ENCODE measurements at places on chromosomes 7 and 10.

DNA sequence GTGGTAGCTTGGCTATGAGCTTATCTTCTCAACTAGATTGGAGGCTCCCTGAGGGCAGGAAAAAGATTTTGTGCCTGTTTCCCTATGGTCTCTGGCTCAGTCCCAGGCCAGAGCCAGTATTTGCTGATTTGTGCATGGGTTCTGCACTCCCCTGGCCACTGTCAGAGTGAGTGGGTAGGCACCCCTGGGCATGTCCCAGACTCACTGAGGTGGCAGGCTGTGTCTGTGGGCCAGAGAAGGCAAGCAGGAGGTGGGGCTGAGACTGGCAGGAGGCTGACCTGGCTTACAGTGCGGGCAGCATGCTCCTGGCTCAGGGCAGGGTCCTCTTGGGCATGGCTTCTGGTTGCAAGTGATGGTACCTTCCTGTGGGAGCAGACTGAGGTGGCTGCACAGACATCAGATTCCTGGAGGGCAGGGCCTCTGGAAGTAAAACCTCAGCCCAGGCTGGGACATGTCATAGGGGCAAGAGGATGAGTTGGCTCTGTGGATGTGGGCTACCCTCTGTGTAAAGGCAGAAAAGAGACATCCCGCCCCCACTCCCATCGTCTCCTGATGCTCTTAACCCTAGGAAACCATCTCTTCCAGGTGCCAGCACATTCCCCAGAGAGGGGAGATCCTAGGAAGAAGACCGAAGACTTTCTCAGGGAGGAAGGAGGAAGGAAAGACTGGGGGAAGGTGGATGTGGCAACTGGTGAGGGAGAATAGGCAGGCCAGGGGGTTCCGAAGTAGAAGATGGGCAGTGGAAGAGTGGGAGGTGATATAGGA is 4.3 kb downstream of the KCP start:
- no peak for DNase-seq

- DNase-seq, result no peak
These were observed 138.6 kb downstream of the LHPP start for GRCh38 chr10:124600051-124600880.

- no peak for DNase-seq
These were observed 566.9 kb downstream of the PTPRN2 start for GRCh38 chr7:158020706-158021095.

DNA sequence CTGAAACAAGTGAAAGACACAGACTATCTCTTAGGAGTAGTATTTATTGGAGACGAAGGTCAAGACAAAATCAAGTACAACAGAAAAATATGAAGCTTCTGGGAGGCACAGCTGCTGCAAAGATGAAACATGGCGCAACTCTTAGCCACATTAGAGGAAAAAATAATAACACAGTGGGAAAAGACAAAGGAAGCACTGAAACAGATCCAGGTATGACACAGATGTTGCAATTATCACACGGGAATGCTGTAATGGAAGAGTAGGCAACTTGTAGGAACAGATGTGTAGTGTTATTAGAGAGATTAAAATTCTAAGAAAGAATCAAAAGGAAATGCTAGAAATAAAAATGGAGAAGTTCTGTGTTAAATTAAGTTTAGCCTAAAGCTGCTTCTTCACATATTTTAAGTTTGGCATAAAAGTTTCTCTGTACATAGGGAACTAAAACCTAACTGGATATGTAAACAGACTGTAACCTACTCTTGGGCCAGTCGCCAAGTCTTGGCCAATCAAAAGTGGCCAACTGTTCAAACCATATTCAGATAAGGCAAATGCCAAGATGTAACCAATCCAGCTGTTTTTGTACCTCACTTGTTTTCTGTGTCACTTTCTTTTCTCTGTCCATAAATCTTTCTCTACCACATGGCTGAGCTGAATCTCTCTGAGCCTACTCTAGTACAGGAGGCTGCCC is 1132.0 kb upstream of the LRRTM3 start:
- no peak for DNase-seq

- no peak for DNase-seq
These were observed 2.4 kb downstream of the TCTN3 start for GRCh38 chr10:95691281-95691680.

GRCh38 chr7:77693830-77694583 is 2.3 kb upstream of the RSBN1L start:
- DNase-seq, result no peak

GRCh38 chr10:124529661-124530214 is 68.1 kb downstream of the LHPP start:
- no peak for DNase-seq

- DNase-seq, result no peak
These were observed 54.9 kb downstream of the TMEM168 start for GRCh38 chr7:112735261-112735660.

- no peak for DNase-seq
These were observed 43.2 kb upstream of the NXPH1 start for GRCh38 chr7:8390262-8390626.

DNA sequence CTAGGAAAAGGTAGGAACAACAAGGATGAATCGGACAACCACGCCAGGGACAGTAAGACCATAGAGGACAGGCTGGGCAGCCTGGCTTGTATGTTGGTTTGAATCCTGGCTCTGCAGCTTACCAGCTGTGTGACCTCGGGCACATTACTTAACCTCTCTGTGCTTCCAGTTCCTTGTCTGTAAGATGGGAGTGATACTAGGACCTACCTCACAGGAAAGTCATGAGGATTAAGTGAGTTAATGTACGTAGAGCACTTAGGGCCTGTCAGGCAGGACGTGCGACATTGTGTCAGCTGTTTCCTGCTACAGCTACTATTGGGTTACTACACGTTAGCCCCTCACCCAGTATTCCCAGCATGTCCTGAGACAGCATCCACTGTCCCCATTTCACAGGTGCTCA is 32.1 kb downstream of the PLAC9 start:
- DNase-seq, result no peak

GRCh38 chr10:29248158-29248557 is 40.7 kb upstream of the LYZL1 start:
- no peak for DNase-seq

GRCh38 chr10:104680467-104681401 is 39.6 kb downstream of the SORCS3 start:
- no peak for DNase-seq

DNA sequence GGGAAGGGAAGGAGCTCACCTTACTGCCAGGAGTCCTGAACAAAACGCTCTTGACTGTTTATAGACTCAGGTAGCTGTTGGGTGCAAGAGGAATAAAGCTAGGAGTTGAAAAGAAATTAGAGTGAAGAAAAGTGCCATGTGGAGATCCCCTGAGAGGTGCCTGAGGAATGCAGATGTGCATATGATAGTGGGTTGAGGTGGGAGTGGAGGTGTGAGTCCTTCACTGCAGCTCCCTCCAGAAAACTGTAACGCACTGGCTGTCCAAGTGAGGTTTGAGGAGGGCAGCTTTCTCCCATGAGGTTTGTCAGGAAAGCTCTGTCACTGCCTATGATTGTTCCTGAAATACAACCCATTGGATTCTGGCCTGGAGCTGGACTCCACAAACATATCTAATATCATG is 904.8 kb upstream of the POT1 start:
- no peak for DNase-seq

Measured in brain microvascular endothelial cell (primary cell).